Tibial nerve (tissue), 4 donors: ENCODE measurements at places on chromosomes 3 and 15. TPM values are rescaled to one million over a fixed set of nuclear protein-coding genes. Genes with fewer than 3 reads are reported as not detected.

The MAP1A gene
- total RNA-seq: 21.9 TPM

- no peak for DNase-seq
Measured at GRCh38 chr3:161343986-161344385, 27.3 kb downstream of the SPTSSB start.

The POLQ gene
- total RNA-seq: under 0.01 TPM

- no peak for DNase-seq
Measured at GRCh38 chr3:113140876-113141275, 70.5 kb upstream of the BOC start.

DNA sequence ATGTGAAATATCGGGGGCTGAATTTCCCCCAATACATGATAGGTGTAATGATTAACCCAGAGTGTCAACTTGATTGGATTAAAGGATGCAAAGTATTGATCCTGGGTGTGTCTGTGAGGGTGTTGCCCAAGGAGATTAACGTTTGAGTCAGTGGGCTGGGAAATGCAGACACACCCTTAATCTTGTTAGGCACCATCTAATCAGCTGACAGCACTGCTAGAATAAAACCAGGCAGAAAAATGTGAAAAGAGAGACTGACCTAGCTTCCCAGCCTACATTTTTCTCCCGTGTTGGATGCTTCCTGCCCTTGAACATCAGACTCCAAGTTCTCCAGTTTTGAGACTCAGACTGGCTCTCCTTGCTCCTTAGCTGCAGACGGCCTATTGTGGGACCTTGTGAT, 247.8 kb downstream of the OTOL1 start:
- no peak for DNase-seq

The HES1 gene
- total RNA-seq: 52.7 TPM
